Stimulated activated CD8-positive, alpha-beta memory T cell treated with anti-CD3 and anti-CD28 coated beads, Interleukin-4, amount 100 ng/mL, for 4 hours (primary cell): ENCODE measurements at places on chromosomes 12 and 14.

DNA sequence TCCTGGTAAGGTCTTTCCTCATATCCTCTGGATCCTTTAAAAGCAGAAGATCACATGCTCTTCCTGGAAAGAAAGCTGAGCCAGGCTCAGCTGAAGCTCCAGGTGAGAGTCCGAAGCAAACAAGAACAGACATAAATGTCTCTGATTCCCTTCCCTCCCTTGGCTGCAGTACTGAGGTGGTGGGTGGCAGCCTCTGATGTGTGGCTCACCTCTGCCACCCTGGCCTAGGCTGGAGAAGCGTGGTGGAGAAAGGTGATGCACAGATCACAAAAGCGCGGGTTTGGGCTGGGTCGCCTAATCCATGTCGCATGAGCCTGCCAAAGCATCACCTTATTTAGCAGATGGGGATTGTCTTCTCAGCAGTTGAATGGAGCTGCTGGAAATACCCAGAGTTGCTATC, 2.8 kb upstream of the KRT76 start:
- no peak for DNase-seq

GRCh38 chr12:15289192-15289591, 33.1 kb upstream of the PTPRO start:
- no peak for DNase-seq

DNA sequence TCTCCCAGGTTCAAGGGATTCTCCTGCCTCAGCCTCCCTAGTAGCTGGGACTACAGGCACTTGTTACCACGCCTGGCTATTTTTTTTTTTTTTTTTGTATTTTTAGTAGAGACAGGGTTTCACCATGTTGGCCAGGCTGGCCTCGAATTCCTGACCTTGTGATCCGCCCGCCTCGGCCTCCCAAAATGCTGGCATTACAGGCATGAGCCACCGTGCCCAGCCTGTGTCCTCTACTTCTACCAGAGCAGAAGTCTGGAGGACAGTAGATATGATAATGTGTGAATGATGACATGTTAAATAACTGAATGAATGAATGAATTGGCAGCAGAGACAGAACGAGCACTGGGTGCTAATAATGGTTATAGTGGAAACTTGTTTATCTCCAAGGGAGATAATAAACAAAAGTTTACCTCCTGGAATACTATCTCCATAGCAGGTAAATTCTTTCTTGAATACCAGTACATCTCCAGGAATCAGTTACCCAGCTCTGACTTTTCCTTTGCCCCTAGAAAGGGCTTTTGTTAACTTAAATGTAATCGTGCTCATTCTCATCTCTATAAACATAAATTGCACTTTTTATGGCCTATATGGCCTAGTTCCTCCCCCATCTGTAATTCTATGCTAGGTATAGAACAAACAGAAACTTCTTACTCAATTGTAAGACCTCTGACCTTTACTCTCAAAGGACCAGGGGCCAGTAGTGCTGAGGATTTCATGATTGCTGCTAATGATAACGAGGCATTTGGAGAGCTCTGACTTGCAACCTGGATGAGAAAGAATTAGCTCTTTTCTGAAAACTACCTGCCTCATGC, 7.2 kb upstream of the LGALS3 start:
- no peak for DNase-seq

GRCh38 chr12:18906395-18906794, 168.5 kb downstream of the CAPZA3 start:
- DNase-seq: no peak

DNA sequence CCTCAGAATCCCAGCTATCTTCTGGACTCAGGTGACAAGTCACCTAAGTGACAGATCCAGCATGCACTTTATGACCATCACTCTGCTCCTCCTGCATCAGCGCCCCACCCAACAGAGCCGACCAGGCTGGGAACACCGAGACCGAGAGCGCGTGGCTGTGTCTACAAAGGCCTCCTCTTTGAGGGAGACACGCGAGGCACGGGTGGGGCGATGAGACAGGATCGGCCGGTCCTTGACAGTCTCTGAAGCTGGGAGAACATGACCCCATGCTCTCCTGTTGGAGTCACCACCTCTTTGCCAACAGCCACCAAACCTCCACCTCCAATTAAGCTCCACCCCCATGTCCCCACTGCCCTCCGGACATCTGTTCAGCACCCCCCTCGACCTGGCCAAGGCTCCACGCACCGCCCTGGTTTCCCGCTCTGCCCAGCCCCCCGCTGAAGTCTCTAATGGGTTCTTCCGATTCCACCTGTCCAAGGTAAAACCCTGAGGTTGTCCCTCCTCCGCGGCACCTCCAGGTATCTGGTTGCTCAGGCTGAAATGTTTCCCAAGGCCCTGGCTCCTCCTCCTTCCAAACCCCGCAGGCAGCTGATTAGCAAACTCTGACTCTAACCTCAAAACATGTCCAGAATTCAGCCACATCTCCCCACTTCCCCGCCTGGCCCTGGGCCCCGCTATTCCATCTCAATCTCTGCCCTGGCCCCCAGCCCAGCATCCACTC, 31.5 kb downstream of the HSP90AA1 start:
- no peak for DNase-seq

DNA sequence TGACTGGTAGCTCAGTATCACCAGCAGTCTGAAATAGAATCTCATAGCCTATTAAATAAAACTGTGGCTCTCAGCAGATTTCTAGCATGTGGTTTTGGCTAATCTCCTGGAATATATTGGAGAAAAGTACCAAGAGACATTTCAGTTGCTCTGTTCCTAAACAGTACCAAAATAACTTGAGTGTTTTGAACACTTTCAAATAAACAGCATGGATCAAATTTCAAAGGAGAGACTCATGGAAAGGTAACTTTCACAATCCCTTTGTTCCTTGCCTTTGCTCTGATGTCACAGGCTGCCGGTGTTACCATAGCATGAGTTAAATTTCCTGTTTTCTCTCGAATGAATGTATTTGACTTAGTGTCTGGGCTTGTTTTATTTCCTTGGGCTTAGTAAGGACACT, 3.4 kb downstream of the ARG2 start:
- no peak for DNase-seq
